ENCODE measurements at places on chromosomes 13 and 19. TPM values are rescaled to one million over a fixed set of nuclear protein-coding genes. Genes with fewer than 3 reads are reported as not detected.
A peak's percentile ranks its signal among the peaks of the same experiment; 100 is the strongest.

The ZNF665 gene
- total RNA-seq: 3.1 TPM

DNA sequence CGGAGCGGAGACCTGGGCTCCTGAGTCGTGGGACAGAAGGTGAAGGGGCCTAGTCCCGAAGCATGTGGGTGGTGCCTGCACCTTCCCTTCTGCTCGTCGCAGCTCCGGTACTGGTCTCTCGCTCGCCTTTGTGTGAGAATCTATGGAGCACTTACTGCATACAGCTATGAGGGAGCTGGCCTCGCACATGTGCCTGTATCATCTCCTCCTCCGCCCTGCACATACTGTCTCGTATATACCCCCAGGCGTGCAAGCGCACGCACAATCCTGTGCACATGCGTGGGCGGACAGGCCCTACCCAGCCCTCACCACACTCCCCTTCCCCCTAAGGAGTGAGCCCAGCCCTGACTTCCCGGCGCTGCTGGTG lies 8.7 kb downstream of the PIK3R2 start:
- DNase-seq: no peak

DNA sequence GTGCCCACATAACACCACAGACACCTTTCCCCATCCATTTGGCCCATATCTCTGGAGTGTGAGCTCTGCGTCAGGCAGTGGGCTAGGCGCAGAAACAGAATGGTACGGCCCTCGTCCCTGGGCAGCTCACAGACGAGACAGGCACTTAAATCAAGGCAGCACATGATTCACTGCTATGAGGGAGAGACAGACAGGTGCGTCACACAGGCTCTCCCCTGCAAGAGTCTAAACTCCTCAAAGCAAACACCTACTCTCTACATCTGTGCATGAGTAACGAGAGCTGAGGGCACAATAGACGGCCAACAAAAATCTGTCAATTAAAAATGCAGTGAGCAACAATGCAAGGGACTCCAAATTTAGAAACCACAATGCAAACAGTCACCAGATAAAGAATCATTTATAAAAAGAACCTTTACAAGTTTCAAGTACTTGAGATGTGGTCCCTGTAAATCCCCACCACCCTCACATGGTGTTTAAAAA lies 348.9 kb downstream of the UQCRFS1 start:
- DNase-seq: no peak

The SIGLECL1 gene
- total RNA-seq: not detected

The PGLYRP1 gene
- total RNA-seq: 5.3 TPM

GRCh38 chr19:56748378-56748777 lies 76.8 kb upstream of the ZNF835 start:
- DNase-seq: peak; percentile 51

Measured in skin of body (tissue), 3 donors.